ENCODE measurements at places on chromosomes 1 and 21.

DNA sequence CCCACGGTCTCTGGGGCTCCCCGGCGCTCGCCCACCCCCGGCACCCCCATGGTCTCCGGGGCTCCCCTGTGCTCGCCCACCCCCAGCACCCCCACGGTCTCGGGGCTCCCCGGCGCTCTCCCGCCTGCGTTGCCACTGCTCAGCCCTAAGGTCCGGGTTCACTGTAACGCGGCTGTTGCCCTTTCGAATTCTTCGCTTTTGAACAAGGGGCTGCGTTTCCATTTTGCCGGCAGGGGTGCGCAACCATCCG, 5.2 kb upstream of the FTCD start:
- DNase-seq = no peak

GRCh38 chr1:212364985-212365384, 49.7 kb downstream of the PACC1 start:
- no peak for DNase-seq

DNA sequence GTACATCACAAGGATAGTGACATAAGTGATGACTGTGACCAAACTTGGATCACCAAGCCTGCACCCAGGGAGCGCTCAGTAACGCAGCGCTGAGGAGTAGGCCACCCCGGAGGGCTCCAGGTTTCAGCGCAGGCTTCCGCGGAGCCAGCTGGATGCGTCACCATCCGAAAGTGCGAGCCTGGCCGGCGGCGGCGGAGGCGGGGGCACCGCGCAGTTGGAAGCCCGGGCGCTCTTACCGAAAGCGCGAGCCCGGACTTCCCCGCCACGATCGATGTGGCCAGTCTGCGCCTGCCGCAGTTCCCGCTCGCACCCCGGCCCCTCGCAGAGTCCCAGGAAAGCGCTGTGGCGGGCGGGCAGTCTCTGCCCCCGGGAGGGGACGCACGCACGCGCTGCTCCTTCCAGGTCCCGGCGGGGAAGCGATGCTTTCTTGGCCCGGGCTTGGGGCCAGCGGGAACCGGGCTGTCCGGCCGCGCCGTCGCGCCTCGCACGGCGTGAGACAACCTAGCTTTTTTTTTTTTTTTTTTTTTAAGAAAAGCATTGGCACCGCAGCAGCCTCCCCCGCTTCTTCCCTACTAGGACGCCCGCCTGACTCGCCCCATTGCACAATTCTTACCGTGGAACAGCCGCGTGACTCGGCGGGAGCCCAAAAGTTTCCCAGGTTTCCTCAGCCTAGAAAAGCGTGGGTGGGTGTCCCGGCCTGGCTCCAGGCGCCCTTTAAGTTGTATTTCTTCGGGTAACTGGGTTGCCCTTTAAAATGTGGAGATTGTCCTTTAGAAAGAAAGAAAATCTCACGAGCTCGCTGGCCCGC, 36.4 kb upstream of the JAK1 start:
- no peak for DNase-seq

- peak; percentile 7 for DNase-seq
Observed at GRCh38 chr1:174968750-174969244, 30.9 kb upstream of the CACYBP start.

DNA sequence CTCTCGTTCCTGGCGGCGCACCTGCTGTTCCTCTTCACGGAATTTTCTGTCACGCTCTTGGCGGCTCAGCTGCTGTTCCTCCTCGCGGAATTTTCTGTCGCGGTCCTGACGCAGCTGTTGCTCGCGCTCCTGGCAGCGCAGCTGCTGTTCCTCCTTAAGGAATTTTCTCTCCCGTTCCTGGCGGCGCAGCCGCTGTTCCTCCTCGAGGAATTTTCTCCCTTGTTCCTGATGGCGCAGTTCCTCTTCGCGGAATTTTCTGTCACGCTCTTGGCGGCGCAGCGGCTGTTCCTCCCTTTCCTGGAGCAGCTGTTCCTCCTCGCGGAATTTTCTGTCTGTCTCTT, 6.4 kb downstream of the TCHH start:
- no peak for DNase-seq

- no peak for DNase-seq
Observed at GRCh38 chr1:93668951-93669350, 12.7 kb downstream of the BCAR3 start.

DNA sequence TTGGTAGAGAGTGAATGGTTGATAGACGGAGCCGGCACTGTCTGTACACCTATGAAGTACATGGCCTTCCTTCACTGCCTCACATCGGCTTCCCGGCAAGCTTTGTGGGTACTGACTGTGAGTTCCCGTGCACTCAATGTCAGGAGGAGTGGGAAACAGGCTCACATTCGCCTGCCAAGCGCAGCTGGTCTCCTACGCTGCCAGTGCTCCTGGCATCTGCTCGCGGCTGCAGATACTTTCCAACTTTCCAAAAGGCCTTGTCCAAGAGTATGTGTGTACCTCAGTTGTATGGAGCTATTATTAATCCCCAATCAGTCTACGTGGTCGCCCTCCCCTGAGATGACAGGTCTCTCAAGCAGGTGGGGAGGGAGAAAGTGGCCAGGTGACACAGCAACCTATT, 180.8 kb downstream of the ZSCAN20 start:
- no peak for DNase-seq

GRCh38 chr1:205600085-205600484, 31.7 kb downstream of the ELK4 start:
- no peak for DNase-seq

- DNase-seq = no peak
Observed at GRCh38 chr1:14183329-14183728, 415.2 kb upstream of the KAZN start.

DNA sequence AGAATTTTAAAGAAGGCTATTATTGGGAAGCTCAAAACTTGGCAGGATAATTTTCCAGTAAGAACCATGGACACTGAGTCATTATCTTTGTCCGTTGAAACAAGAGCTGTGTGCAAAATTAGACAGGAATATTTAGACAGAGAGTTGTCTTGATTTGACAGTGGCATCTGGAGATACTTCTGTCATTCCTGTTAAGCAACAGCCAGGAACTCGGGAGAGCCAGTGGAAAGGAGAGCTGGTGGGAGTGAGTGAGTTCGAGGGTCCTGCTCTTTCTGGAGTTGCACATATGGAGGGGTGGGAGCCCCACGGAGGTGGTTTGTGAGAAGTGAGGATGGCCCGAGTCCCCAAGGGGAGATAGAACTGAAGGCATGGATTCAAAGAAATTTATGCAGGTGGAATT, 3.1 kb downstream of the COQ8A start:
- DNase-seq = no peak

GRCh38 chr1:155070721-155071569, 7.4 kb downstream of the EFNA4 start:
- no peak for DNase-seq

- no peak for DNase-seq
Observed at GRCh38 chr1:39411526-39412478, 79.6 kb upstream of the BMP8A start.

DNA sequence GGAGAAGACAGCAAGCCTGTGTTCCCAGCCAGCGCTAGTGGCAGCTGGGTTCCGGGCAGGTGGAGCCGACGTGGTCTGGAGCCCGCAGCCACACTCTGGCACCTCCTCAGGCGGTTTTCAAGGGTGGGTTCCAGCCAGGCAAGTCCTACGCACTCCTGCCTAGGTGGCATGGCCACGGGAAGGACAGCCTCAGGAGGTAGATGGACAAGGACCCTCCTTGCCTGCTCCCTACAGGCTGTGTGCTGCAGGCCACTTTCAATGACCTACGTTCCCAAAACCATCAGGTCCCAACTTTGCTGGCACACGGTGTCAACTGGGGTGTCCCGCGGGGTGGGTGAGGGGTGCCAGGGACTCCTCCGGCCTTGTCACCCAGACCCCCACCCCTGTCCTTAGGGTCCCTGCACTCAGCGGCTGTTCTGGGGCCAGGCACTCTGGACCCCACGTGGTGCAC, 6.7 kb upstream of the PTGER3 start:
- DNase-seq = no peak

GRCh38 chr1:8512504-8512903, 194.6 kb downstream of the SLC45A1 start:
- DNase-seq = no peak

- no peak for DNase-seq
Observed at GRCh38 chr1:14486401-14487201, 111.9 kb upstream of the KAZN start.

DNA sequence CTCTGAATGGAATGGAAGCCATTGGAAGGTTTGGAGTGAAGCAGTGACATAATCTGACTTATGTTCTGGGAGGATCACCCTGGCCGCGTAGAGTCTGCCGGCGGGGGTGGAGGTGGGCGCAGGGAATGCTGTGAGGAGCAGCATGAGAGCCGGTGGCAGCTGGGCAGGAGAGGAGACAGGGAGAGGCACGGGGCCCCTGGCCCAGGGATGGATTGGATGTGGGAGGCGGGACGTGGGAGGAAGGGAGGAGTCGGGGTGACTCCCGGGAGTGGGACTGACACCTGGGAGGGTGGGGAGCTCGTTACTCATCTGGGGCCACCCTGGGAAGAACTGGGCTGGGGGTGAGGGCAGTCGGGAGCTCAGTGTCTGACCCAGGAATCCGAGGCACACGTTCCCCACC, 10.4 kb upstream of the KCNAB2 start:
- no peak for DNase-seq

DNA sequence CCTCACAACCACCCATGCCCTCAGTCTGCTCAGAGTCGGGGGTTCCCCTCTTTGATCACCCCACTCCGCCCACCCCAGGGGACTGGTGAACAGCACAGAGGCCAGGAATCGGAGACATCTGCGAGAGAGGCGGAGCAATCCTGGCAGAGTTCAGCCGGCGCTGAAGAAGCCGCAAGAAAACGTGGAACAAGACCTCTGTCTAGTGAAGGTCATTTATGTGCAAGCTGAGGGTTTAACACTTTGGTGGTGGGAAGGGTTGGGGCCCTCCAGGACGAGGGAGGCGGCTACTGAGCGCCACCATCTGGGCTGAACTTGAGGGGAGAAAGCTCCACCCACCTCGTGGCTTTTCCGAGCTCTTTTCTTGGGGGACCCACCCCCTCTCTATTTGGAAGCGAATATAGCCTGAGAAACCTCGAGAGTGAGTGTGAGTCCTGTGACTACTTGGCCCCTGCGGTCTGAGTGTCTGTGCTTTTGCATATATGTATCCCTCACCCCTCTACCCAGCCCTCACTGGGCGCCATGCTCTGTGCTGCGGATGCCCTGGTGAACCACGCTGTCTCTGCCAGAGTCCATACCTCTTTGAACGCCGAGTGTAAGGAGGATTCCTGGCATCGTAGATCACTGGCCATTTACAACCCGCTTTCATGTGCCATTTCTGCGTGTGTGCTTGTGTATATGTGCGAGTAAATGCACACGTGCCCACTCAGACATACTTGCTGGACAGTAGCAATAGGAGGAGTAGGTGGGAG, 1.2 kb upstream of the EPHA10 start:
- no peak for DNase-seq

GRCh38 chr1:19398309-19398760, 86.2 kb downstream of the SLC66A1 start:
- no peak for DNase-seq

DNA sequence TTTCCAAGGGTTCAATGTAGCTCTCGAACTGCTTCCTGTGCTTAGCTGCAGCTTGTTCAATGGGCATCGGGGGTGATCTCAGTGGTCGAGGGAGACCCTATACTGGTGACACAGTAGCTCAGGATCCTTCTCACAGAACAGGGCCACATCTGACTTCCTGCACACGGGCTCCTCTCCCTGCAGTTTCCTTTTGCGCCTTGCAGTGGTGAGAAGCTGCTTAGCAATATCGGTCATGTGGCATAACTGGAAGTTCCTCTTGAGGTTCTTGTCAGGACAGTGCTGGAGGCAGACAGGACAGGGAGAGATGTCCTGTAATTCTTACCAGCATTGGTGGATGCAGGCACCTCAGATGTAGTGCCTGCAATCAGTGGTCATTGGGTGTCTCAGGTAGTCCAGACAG, 140.5 kb upstream of the MAP1LC3C start:
- peak; percentile 26 for DNase-seq

DNA sequence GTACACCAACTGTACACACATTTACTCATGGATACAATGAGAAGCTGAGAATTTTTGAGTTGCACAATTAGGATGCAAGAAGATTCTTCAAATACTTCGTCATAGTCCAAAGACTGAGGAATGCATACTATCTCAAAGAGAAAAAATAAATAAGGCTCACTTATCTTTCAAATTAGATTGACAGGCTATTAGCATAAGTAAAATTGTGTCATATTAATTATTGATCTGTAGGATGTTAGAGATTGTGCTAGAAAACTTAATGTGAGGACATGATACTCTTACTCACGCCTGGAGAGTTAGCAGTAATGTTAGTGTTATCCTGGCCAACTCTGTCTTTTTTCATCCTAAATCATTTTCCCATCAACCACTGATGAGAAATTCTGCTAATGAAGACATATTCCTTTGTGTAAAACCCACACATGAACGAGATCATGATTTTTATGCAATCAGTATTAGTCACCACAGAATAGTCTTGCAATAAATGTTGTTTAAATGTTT, 659.0 kb downstream of the LTN1 start:
- DNase-seq = no peak

GRCh38 chr21:45990741-45991605, 9.4 kb downstream of the COL6A1 start:
- no peak for DNase-seq

- no peak for DNase-seq
Observed at GRCh38 chr1:162248854-162249535, 127.7 kb downstream of the SPATA46 start.

DNA sequence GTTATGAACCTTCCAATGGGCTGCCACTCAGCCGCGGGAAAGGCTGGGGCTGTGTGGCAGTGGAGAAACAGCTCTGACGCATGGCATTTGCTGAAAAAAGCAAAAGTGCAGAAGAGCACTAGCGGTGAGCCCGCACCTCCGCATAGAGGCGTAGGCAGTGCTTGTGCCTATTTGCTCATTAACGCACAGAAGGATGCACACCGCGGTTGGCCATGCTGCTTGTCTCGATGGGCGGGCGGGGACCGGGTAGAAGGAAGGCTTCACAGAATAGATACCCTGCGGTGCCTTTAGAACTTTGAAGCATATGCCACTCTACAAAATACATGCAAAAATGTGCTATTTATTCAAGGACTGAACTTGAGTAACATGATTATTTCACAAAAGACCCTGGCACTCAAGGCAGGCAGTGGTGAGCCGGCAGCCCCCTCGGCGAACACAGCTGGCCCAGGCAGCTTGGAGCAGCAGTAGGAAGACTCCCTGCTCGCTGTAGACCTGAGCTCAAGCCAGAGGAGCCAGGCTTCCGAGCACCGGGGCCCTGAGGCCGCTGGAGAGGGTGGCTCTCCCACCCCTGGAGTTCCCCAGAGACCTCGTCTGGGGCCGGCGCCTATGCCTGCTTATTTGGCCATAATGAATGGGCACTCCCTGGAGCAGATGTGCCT, 71.5 kb downstream of the SIK1 start:
- no peak for DNase-seq

DNA sequence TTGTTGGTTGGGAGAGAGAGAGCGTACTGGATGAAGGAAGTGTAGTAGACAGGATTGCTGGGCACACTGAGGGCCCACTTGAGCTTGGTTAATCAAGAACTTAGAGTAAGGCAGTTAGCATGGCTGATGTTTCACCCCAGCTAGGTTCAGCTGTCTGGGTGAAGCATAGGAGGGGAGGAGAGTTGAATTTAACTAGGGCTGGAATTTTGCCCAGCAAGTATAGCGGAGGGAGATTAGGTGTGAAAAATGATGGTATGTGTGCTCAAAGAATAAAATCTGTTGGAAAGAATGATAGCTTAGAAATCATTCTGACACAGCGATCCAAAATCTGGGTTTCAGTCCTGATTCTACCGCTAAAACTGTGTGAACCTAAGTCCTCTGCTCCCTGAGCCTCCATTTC, 461.5 kb upstream of the PROX1 start:
- DNase-seq = no peak
